ENCODE measurements at places on chromosomes 4 and X.
A peak's percentile ranks its signal among the peaks of the same experiment; 100 is the strongest.

DNA sequence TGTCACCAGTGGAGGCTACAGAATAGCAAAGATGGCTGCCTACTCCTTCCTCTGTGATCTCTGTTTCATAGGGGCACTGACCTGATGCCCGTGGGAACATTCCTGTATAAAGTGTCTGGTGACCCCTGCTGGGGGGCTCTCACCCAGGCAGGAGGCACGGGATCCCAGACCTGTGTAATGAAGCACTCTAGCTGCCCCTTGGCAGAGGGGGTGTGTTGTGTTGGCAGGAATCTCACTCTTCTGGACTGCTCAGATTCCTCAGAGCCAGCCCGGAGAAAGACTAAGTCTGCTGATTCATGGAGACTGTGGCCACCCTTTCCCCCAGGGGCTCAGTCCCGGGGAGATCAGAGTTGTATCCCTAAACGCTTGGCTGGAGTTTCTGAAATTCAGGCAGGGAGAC is 648.3 kb downstream of the SPRY1 start:
- DNase-seq = no peak

DNA sequence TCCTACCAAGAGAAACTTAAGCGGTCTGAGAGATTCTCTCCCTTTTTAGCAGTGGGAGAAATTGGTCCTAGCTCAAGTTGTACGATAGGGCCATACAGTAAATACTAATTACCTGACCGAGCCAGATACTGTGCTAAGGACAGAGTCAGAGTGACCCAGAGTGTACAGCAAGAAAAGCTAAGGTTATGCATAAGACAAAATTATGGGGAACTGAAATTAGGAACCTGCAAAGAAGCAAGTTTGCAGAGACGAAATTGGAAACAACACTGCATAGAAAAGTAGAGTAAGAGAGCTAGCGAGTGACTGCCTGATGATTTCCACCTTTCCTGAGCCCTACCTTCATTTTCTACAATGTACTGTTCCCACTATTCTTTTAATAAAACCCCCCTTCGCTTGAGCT is 278.1 kb downstream of the NKX6-1 start:
- DNase-seq = no peak

DNA sequence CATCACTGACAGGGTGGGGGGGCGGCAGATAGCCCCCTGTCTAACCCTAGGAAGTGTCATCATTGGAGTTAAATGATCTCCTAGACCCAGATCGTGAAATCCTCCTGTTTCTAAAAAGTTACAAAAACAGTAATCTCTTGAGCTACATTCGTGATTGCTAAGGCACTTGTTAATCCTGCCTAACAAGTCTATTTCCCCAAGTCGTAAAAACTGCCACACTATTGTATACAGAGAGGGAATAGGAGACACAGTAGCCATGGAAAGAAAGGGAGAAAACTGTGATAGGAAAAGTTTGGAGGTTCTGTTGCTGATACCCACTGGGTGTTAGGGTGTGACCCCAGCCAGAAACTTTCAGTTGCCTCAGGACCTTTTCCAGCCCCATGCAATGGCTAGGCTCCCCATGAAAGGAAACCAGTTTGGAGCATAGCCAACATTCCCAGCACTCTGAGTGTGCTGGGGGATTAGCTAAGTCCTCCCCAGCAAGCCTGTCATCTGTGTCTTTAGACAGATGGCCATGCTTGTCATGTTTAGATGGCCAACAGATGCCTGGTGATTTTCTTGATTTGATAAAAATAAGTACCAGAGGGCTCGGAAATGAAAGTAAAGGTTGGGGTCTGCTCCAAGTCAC is 63.3 kb upstream of the ANXA10 start:
- no peak for DNase-seq

DNA sequence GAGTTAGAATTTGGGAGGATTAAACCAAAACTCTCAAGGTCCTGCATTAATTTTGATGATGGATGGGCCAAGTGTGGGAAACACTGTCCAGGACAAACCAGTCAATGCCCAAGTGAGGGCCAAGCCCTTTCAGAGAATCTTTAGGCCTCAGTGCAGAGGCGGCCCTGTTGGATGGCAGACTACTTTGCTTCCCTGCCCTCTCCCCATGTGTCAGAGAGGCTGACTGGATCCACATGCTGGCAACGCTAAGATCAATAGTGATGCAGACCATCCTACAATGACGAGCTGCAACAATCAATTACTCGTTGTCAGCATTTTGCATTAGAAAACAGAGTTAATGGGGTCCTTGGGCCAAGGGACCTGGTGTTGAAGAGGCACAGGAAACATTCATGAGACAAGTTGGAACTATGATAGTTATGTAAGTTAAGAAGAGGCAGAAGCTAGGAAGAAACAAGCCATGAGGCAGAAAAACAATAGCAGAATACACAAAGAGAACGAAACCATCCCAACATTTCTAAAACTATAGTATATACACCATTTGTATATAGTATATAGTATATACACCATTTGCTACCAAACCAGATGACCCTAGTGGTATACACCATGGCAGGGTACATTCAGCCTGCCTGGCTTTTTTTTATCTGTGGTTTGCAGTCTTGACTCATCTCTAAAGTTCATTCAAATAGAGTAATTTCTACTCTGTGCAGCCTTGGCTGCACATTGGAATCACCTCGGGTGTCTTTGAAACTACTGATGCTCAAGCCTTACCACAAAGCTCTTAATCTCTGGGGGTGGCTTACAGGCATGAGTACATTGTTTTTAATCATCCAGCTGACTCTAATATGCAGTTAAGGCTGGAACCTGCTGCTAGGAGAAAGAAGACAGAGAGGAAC is 147.7 kb upstream of the GYPA start:
- DNase-seq = no peak

- no peak for DNase-seq
These were observed 30.8 kb downstream of the FRMPD3 start for GRCh38 chrX:107480272-107480671.

- DNase-seq = no peak
These were observed 79.8 kb downstream of the RLIM start for GRCh38 chrX:74534569-74535038.

DNA sequence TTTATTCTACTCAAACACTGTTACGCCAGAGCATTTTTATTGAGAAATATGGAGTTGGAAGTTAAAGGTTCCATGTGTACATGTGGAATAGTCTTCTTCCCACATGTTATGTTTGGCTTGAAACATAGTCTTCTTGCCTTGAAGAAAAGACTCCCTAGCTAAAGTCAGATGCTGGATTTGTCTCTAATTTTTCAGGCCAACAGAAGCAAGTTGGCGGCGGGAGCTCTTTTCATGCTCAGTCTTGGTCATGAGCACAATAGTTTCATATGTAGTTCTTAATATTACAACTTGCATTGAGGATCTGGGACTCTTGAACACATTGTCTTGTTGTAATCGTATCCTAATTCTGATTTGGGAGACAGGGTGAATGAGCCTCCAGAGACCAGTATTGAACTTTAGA is 19.4 kb downstream of the SEPTIN11 start:
- DNase-seq = no peak

DNA sequence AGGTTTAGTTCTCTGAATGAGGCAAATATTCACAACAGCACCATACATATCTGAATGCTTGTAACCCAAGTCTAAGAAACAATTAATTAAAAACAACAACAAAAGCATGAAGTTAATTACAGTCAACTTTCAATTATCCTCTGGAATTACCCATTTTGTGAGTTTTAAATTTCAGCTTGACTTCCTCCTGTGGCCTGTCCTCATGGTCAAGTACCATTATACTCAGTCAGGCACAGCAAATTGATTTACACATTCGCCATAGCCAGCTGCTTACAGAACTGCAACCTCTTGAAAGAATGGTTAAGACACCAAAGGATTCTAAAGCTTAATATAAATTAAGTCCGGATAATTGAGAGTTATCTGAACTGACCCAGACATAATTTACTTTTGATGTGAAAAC is 306.5 kb downstream of the CAMK2D start:
- DNase-seq = no peak

- DNase-seq = no peak
These were observed 94.1 kb upstream of the HPRT1 start for GRCh38 chrX:134365904-134366303.

DNA sequence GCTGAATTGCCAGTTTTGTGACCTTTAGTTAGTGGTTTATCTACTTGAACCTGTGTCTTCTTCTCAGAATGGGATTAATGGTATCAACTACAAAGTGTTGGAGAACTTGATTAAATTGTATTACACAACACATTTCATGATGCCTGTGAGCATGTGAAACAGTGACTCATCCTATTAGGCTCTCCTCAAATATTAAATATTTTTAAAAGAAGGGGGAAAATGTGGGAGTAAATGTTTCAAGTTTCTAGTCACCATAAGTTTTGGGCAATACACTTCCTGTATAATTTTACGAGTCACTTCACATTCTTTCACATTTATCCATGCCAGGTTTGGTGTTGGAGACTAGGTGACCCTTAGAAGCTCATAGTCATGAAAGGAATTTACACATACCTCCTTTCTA is 147.0 kb downstream of the HS3ST1 start:
- DNase-seq = no peak

GRCh38 chrX:53511322-53511721 is 77.2 kb upstream of the HSD17B10 start:
- DNase-seq = no peak

DNA sequence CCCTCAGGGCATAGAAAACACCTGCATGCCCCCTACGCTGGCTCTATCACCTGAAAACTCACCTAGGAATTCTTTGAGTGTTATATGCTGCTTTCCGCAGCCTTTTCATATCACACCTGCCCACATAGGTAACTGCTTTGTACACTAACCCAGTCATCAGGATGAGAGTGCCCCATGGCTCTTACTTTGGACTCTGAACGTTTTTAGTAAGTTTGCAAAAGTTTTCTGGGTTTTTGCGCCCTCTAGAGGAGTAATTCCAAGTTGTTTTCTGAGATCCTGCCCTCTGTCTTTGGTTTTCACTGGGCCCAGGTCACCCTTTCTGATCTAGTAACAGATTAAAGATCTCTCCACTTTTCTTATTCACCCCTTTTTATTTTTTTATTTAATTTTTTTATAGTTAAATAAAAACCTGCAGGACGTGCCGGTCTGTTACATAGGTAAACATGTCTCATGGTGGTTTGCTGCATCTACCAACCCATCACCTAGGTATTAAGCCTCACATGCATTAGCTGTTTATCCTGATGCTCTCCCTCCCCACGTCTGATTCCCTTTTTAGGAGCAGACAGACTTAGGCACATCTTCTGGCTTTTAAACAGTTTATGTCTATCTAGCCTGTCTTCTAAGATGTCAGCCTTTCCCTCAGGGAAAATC is 139.2 kb downstream of the NWD2 start:
- DNase-seq = no peak

DNA sequence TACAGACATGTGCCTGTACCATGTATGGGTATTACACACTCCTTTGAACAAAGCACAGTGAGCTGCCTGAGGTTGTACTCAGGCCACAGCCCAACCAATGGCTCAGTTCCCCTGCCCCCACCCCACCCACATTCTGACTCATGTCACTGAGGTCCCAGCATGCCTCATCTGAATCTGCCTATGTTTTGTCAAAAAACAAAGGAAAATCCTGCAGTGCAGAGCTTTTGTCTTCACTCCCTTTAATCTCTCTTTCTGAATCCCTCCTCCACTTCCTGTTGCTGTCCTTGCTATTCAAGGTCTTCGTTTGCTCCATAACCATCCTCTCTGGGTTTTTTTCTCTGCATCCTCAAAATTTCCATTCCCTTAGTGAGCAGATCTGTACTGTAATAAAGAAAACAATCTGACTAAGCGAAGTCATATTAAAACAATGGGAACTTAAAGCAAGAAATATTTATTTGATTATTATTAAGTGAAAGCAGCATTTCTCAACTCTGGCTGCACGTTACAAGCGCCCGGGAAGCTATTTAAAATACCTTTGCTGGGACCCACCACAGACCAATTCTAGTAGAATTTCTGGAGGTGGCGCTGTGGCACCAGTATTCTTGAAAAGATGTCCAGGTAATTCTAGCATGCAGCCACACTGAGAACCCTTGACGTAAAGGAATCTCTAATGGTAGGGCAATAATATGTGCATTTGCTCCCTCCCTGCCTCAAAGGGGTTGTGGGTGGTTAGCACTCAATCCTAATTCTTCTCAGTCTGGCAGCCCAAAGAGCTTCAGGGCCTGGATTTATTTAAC is 8.7 kb downstream of the GUCY2F start:
- DNase-seq = peak; percentile 9

DNA sequence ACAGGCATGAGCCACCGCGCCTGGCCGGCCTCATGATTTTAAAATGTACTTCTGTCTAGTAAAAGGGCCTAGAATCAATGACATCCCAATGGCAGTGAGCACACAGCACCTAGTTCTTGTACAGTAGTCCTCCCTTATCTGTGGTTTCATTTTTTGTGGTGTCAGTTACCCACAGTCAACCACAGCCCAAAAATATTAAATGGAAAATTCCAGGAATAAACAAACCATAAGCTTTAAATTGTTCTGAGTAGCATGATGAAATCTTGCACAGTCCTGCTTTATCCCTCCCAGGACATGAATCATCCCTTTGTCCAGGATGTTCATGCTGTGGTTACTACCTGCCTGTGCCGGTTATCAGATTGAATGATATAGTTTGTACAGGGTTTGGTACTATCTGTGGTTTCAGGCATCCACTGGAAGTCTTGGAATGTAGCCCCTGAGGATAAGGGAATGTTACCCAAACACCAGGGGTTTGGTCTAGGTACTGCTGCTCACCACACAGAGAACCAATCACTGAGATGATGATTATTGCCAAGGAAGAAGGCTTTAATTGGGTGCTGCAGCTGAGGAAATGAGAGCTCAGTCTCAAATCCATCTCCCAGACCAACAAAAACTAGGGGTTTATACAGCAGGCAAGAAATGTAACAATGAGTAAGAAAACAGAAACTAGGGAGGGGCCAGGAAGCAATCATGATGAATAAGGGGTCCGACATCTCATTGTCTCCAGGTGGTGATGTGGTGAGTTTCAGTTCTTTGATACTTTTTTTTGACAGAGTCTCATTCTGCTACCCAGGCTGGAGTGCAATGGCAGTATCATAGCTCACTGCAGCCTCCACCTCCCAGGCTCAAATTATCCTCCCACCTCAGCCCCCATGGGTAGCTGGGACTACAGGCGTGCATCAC is 16.2 kb upstream of the FHL1 start:
- no peak for DNase-seq

DNA sequence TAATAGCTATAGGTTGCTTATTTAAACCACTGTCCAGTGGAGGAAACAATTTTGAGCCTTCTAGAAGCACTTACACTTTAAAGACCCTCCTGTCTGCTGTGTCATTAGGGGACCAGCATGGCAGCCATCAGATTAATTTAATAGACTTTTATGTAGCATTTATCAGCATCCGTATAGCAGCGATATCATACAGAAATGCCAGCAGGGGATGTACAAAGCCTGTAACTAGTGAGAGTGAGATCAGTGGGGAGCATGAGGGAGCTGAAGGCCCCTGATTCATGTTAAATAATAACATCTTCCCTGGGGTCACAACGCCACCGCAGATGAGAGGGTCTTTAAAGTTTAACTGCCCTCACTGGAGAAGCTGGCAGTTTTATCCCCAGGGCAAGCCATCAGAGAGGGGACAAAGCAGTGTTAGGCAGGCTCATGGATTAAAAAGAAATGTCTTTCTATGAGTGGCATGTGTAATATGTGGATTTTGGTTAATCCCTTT is 144.7 kb downstream of the PDGFRA start:
- DNase-seq = no peak

- DNase-seq = no peak
These were observed 14.2 kb downstream of the FAM47E start for GRCh38 chr4:76265631-76266218.

All from activated CD4-positive, alpha-beta T cell treated with anti-CD3 and anti-CD28 coated beads for 24 hours (primary cell).